NCI-H2171 treated with DMSO at 0.1 percent for 48 hours (cell line): ENCODE measurements at places on chromosomes 7 and 10.

DNA sequence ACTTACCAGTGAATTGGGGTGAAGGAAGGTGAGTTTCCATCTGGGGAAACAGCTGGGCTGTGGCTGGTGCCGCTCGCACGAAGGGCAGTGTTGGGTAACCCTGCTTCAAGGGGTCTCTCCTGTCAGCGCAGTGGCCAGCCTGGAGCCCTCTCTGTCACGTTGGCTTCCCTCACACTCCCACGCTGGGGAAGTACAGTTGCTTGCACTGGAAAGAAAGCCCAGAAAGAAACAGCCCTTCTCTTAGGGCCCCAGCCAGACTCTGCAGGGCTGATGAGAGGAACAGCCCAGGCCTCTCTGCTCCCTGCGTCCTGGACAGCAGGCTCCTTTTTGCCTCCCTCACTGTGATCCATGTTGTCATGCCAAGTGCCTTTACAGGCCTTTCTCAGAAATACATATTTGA, 40.3 kb upstream of the TRIM8 start:
- DNase-seq, result no peak

DNA sequence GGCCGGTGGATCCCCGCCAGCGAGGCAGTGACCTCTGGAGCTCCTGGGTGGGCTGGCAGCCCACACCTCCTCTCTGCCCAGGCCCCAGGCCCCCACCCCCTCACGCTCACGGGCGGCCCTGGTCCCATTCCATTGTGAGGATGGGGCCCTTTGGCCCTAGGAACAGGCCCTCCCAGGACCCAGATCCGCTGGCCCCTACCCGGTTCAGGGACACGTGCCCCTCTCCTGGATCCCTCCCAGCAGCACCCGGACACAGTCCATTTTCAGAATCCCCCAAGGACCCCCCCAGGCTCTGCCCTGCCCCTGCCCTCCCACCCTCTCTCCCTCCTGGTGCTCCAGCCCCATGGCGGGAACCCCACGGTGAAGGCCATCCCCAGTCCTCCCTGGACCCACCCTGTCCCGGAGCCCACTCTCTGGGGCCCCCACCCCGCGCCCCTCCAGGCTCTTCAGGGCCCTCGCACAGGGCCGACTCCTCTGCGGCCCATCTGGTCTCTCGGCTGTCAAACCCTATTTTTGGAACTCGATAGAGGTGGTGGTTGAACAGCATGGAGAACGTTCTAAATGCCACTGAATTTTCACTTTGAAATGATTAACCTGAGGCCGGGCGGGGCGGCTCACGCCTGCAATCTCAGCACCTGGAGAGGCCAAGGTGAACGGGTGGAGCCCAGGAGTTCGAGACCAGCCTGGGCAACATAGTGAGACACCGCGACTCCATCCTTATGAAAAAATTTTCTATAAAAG, 8.1 kb downstream of the ADAP1 start:
- DNase-seq, result no peak

DNA sequence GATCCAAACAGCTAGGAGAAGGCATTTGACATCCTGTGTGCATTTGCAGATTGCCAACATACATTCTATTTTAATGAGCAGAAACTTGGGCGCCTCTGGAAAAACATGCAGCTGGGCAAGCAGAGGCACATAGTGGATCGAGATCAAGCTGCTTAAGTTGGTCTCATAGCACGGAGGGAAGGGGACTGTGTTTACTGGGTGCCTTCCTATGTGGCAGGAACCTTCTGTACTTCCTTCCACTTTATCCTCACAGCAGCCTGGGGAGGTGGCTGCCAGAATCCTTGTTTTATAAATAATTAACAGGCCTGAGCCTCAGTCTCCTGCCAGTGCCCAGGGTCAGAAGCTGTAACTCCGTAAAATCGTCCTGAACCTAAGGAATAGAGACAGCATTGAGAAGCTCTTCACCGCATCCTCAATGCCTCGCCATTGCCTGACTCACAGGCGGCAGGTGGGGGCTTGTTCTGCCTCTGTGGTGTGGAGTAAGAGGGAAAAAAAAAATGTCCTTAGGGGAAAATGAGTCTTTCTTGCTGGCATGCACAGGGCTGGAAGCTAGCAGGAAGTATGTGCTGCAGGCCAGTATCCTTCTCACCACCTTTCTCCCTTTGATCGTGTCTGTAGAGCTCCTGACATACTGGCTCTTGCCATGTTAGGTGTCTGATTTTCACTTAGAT, 6.2 kb downstream of the VWA2 start:
- no peak for DNase-seq

- no peak for DNase-seq
Measured at GRCh38 chr10:80702143-80702542, 164.4 kb downstream of the SH2D4B start.

DNA sequence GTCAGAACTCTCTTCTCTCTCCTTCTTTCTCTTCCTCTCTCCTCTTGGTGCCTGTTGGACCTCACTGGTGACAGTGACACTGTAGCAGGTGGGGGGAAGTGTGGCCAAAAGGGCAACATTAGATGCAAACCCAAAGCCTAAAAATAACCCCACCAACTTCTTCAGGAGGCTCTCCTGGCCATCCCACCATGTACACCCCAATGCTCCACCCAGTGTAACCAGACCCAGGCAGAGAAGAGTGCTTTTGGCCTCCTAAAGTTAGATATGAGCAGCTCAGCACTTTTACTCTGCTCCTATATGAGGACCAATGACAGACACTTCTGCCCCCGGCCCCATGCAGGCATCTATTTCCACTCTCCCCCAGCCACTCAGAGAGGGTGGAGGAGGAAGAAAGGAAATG, 5.5 kb downstream of the MYOZ1 start:
- DNase-seq, result no peak

- DNase-seq, result peak; percentile 15
Measured at GRCh38 chr10:133257489-133258065, 19.1 kb downstream of the ADAM8 start.

DNA sequence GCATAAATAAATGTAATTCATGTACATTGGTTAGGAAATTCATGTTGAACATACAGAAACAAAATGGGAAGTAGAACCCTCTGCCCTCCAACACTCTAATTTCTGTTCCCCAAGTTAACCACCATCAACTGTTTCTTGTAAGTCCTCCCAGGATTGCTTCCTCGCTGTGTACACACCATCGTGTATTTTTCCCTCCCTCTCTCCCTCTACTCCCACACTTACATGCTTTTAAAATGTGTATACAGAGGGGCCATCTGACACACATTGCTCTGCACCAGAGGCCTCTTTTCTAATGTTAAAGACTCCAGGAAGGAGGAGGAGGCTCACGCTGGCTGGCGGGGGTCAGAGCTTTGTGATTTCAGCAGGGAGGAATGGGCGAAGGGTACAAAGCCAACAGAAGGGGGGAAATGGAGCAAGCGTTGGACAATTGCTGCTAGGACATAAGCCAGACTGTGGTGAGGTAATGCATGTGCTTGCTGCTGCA, 1.9 kb upstream of the EPHA1 start:
- DNase-seq, result peak; percentile 6

DNA sequence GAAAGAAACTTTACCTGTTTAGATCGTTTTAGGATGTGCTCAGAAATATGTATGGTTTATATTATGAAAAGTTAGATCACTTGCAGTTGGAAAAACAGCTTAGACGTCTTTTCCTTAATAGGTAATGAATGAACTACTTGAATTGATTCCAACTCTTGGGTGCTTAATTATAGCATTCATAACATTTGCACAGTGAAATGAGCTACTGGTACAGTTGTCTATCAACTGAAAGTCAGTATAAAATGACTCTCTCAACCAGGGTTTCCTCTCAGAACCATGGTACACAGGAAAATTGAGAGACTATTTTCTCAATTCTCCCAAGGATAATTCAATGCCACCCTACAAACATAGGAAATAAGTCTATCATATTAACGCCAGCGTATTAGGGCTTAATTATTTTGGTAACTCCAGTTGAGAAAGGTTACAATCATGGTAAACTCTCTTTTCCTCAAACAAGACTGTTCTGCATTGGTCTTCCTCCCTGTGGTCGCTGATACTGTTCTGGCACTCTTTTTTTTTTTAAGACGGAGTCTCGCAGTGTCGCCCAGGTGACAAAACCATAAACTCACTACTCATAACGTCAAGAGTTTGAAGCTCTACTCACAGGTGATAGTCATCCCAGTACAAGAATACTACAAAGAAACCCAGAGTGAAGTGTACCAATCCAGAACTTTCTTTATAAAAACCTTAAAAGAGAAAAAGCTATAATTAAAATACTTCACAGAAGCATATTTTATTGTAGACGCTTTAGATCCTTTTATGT, 2.0 kb downstream of the ANLN start:
- DNase-seq, result peak; percentile 26

- DNase-seq, result no peak
Measured at GRCh38 chr7:90230834-90231233, 14.1 kb upstream of the CFAP69 start.

DNA sequence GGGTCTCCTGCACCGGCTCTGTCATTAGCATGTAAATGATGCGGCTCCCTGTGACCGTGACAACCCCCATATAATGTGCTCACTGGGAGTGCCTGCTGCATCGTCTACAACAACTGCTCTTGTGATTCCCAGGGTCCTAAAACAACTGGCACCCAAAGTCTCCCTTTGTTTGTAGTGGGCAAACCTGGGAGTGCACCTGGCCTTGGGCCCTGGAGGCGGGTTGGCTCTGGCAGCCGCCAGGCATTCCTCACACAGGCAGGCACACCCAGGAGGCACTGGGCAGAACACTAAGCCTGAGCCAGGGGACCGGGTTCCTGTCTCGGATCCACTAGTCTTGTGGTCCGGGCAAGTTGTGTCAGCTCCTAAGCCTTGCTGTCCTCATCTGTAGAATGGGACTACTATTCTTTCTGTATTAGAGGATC, 115.5 kb upstream of the GPR26 start:
- DNase-seq, result no peak

- DNase-seq, result peak; percentile 61
Measured at GRCh38 chr10:92290076-92290836, 622 bp downstream of the CPEB3 start.

- DNase-seq, result no peak
Measured at GRCh38 chr10:5640501-5640900, 25.9 kb downstream of the ASB13 start.

DNA sequence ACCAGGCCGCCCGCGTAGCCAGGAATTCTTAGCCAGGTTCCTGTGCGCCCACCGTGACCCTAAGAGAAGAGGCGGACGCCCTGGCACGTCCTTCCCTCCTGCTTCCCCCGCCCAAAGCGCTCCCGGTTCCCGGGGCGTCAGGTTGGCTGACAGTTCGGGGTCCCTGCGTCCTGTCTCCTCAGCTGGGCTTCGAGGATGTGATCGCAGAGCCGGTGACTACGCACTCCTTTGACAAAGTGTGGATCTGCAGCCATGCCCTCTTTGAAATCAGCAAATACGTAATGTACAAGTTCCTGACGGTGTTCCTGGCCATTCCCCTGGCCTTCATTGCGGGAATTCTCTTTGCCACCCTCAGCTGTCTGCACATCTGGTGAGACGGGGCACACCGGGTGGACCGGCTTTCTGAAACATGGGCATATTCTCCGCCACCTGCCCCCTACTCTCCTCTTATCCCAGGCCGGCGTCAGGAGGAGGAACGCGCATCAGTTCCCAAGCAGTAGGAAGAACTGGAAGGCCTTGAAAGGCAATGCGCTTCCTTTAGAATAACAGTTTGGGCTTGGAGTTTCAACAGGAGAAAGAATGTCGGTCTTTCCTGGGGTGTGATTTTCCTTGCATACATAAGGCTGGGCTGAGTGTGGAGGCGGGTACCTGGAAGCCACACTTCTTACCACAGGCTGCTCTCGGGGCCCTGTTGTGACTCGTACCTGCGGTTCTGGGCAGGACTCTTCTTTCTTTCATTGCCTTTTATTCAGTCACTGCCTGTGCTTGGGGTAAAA, 728 bp downstream of the CAV2 start:
- no peak for DNase-seq

- DNase-seq, result no peak
Measured at GRCh38 chr7:105826143-105826542, 50.3 kb downstream of the ATXN7L1 start.

DNA sequence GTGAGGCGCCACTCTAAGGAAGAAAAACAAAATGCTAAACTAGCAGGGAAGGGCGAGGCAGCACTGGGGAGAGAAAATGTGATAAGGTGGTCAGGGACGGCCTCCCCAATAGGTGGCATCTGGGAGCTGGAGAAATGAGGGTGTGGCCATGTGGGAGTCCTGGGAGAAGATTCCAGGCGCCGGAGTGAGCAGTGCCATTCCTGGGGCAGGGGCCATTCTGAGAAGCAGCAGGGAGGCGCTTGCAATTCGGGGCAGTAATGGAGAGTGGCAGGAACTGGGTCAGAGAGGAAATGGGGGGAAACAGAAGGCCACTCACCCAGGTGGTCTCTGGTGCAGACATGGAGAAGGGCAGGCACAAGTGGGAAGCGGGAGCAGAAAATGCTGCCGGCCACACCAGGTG, 61.8 kb upstream of the LRRC18 start:
- DNase-seq, result no peak

DNA sequence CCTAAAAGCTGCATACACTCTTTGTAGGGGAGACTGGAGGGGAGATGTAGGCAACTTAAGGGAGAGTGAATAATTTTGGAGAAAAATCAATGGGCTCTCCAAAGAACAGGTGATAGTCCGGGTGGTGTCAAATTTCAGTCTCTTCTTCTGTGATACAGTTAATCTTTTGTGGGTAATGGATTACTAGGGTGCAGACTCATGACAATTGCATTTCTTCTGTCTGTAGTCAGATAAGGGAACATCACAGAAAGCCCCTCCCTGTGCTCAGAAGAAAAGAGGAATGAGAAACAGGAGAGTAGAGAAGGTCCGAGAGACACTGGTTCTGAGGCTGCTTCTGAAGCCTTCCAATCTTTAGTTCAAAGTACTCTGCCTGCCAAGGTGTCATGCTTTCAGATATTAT, 1140.7 kb upstream of the LRRN3 start:
- peak; percentile 27 for DNase-seq

DNA sequence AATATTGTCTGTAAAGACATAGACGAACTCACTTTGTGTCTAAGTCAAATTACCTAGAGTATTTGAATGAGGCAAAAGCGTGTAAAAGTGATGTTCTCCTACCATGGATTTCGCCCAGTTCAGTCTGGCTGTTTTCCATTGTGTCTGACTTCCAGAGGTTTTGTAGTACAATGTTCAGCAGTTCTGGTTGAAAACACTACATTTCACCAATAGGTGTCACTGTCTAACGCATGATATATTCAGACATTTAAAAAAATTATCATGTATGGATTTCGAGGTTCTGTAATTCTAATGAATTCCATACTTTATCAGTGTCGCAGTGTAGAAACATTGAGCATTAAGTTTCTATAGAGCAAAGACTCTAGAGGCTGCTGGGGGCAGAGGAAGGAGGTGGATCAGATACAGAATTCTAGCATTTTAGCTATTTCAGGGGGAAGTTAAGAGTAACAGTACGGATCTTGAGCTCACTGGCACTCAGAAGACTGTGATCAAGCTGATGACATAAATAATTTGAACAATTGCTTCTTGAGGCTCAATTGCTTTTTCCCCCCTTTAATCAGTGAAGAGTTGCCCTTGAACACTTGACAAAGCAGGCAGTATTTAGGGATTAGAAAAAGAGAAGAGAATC, 196.9 kb upstream of the RHOBTB1 start:
- peak; percentile 57 for DNase-seq
